Activated CD8-positive, alpha-beta memory T cell treated with anti-CD3 and anti-CD28 coated beads, Interleukin-2, amount 50 U/mL, for 4 hours (primary cell): ENCODE measurements at places on chromosomes 6 and 20.

DNA sequence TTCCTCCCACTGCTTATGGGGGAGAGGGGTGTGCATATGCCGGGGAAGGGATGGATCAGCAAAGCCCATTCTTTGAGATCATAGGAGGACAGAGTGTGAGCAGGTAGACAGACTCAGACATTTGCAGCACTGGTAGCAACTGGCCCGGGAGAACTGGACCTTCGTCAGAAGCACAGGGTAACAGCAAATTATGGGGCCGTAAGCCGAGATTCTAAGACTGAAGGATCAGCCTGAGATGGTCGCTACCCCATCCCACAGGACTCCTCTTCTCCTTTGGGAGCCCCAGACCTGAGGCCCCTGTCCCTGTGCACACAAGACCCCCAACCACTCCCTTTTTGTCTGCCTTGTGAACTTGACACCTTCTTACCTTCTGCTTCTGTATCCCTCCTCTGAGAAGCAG, 106.5 kb downstream of the TOX2 start:
- no peak for DNase-seq

- DNase-seq, result no peak
Measured at GRCh38 chr6:53327017-53327395, 21.7 kb downstream of the ELOVL5 start.

DNA sequence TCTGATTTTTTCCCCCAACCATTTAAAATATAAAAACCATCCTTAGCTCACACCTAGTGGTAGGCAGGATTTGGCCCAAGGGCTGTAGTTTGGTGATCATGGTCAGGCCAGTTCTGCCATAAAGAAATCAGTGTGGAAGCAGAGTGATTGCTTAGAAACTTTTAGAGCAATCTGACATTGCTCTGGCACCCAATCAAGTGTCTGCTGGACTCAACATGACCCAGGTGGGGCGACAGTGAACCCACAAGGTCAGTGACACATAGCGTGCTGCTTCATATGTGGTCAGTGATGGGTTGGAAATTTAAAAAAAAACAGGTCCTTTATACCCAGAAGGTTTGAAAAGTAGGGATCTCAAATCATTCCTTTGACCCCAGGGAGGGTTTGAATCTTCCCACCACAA, 107.9 kb downstream of the BANF2 start:
- DNase-seq, result no peak

DNA sequence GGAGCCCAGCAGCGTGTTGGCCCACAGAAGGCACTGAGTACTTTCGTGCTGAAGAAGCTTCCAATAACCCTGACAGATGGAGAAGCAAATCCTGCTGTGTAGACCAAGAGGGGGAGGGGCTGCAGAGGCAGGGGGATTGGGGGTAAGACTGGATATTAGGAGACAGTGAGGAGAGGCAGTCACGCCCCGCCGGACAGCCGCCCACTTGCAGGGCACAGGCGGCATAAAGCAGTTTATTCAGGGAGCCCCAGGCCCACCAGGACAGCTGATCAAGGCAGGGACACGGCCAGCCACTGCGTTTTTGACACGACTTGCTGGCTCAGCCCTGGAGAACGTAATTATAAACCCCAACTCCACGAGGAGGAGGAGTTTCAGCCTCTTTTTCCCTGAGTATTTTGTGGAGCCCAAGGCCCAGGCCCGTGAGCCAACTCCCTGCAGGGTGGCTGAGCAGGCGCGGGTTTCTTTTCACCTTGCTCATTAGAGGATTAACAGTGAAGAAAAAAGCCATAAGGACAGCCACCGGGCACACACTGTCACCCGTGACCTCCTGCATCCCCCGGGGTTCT, 177.9 kb downstream of the TFAP2C start:
- DNase-seq, result no peak
